ENCODE measurements at places on chromosomes 12 and 14. TPM values are rescaled to one million over a fixed set of nuclear protein-coding genes. Genes with fewer than 3 reads are reported as not detected.

DNA sequence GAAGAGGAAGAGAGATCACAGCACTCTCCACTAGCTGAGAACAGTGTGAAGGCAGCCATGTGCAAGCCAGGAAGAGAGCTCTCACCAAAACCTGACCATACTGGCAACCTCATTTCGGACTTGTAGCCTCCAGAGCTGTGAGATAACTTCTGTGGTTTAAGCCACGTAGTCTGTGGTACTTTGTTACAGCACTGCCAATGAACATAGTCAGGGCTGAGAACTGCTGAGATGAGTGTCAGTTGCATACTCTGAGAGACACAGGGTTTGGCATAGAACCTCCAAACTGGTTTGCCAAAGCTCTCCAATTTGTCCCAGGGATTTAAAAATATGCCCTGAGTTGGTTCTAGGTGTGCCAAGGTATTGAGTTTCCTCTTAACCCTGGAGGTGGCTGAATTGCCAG, 218.6 kb downstream of the ATP23 start:
- DNase-seq, result no peak

DNA sequence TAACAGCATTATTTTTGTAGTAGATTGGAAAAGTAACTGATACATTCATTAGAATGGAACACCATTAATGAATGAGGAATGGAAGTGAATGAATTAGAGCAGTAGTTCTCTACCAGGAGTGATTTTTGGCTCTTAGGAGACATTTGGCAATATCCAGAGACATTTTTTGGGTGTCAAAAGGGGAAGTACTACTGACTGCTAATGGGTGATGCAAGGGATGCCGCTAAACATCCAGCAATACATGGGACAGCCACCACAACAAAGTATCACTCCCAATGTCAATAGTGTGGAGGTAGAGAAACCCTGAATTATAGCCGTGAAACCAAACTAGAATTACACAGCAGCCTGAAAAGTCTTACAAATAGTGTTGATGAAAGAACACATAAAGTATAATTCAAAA, 1.5 kb downstream of the CHURC1 start:
- DNase-seq, result no peak

- no peak for DNase-seq
These were observed 10.2 kb upstream of the DHRS7 start for GRCh38 chr14:60175255-60175902.

GRCh38 chr12:50708631-50709030, 55.3 kb upstream of the ATF1 start:
- no peak for DNase-seq

AMIGO2 gene
- total RNA-seq, result 10.9 TPM
